ENCODE measurements at places on chromosomes 1 and 21.

DNA sequence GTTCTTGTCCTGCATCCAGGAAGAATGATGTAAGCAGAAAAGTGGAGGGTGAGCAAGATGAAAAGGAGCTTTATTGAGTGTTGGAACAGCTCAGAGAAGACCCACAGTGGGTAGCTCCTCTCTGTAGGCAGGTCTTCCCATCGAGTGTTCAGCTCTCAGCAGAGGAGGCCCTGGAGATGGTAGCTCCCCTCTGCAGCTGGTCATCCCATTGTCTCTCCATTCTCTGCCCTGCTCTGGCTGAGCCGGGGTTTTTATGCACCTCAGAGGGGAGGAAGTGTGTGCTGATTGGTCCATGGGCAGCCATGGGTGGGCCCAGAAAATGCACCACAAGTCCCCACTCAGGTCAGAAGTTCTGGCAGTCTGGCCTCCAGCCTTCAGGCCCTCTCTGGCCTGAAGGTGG lies 713.7 kb downstream of the MATN1 start:
- DNase-seq: no peak

DNA sequence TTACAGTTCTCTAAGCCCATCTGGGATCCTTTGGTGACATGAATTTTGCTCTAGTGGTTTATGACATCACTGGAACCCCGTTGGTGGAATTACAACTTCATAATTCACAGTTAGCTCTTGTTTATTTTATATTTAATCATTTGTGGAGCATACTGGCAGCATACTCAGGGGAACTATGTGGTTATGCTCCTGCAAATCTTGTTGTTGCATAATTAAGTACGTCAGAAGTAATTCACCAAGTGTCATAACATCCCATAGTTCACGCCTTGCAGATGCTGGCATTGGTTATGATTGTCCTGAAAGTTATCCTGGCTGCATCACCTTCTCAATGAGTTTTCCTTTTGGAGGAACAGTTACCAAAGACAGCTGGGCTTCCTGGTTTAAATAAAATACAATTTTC lies 16.5 kb downstream of the PRRX1 start:
- DNase-seq: no peak

DNA sequence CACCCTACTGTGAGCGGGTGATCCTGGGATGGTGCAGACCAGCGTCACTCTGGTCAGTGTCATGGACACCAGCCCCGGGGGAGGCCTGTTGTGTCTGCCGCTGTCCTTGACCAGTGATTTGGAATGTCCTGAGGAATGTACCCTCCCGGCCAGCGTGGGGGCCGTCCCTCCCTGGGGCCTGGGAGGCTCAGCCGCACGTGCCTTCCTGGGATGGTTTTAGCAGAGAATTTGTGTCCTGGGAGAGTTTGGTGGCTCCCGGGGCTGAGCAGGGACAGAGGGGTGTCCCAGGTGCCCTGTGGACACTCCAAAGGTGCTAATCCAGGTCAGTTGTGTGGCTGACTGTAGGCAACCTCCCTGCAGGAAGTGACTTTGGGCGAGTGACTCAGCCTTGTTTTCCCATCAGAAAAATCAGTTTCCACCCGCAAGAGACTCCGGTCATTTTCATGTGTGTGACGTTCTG lies 6.2 kb downstream of the ARHGEF16 start:
- no peak for DNase-seq

DNA sequence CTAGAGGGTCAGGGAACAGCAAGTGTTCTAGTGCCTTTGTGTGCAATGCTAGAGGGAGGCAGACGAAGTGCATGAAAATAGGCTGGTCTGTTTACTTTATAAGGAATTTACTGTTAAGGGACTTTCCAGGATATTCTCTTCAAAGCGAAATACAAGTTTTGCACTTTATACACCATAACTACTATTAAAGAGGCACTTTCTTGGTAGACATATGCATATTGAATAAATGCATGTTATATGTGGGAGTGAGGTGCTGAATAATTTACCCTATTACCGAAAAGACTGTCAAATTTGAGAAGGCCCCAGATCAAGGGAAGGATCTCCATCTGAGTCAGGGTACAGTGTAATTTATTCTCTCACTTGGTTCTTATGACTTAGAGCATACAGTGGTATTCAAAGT lies 310.5 kb downstream of the S1PR1 start:
- DNase-seq: no peak

DNA sequence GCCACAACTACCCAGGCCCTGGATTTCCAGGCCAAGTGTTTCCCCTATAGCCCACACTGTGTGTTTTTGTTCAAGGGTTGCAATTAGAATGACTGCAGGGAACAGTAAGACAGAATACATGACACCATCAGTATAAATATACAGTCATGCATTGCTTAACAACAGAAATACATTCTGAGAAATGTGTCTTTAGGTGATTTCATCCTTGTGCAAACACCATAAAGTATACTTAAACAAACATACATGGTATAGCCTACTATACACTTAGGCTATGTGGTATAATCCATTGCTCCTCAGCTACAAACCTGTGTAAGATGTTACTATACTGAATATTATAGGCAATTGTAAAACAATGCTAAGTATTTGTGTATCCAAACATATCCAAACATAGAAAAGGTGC lies 7.5 kb upstream of the SLC44A5 start:
- DNase-seq: no peak

DNA sequence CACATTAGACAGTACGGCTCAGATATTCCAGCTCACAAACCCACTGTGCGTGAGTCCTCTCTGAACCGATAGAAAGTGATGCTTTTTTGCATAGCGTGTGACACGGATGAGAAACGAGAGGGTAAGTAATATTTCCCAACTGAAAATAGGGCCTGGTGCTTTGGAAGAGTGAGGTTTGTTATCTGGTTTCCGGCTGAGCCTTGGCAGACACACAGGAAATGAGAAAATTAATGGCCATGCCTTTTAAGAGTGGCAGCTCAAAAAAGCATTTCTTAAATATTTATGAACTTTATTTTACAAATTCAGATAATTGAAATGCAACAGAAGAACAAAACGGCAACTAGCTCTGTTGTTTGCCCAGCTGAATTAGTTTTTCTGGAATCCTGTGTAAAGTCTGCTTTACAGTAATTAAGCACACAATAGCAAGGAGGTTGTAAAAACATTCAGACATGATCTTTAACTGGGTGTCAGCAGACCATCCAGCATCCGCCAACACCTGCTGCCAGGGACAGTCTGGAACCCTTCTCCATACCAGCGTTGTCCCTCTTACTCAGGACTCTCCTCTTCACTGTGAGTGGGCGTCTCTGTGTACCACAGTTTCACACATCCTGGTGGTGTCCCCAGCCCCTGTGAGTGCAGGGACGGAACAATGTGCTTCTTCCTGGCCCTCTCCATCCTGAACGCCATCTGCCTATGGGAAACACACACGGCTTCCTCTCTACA lies 155.4 kb downstream of the PGBD5 start:
- DNase-seq: no peak

GRCh38 chr21:37673801-37674575 lies 242.3 kb downstream of the KCNJ6 start:
- no peak for DNase-seq

- peak; percentile 6 for DNase-seq
Observed at GRCh38 chr1:174114788-174115448, 44.4 kb upstream of the RABGAP1L start.

- DNase-seq: no peak
Observed at GRCh38 chr1:10561955-10562354, 87.2 kb downstream of the PEX14 start.

DNA sequence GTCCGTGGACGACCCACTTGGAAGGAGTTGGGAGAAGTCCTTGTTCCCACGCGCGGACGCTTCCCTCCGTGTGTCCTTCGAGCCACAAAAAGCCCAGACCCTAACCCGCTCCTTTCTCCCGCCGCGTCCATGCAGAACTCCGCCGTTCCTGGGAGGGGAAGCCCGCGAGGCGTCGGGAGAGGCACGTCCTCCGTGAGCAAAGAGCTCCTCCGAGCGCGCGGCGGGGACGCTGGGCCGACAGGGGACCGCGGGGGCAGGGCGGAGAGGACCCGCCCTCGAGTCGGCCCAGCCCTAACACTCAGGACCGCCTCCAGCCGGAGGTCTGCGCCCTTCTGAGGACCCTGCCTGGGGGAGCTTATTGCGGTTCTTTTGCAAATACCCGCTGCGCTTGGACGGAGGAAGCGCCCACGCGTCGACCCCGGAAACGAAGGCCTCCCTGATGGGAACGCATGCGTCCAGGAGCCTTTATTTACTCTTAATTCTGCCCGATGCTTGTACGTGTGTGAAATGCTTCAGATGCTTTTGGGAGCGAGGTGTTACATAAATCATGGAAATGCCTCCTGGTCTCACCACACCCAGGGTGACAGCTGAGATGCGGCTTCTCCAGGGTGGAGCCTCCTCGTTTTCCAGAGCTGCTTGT lies 32.4 kb downstream of the PRMT2 start:
- DNase-seq: no peak

DNA sequence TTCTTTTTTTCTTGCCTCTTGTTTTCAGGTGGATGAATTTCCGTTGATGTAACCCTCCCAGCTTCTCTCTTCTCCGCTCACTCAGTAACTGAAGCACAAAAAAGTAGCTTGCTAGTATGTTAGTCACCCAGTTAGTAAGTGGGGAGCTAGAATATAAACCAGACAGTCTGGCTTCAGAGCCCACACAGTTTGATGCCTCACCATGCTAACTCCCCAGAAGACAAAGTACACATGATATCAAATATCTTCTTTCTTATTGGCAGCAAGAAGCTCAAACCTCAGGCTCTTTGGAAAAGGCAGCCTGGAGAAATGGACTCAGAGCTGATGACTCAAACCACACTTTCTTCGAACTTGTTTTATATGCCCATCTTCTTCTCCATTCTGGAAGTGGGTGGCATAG lies 187.5 kb upstream of the PLXNA2 start:
- DNase-seq: no peak

DNA sequence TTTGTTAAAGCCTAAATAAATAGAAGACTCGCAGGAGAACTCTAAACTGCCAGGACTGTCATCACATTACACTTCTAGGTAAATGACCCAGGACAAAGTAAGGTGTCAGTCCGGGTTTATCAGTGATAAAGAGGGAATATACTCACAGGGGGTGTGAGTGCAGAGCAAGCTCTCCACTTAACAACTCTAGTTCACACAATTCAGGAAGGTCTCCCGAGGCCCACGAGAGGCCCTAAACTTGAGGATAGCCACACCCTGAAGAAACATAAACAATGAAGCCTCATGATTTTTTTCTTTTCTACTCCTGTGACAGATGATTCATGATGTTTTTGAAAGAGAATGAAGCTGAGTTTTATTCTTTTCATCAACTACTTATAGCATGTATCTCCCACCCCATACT lies 65.6 kb upstream of the EXO1 start:
- DNase-seq: no peak

All from activated gamma-delta T cell treated with Interleukin-2 at 50 U/mL for 16 hours (primary cell).